ENCODE measurements at places on chromosomes 16 and 17.

DNA sequence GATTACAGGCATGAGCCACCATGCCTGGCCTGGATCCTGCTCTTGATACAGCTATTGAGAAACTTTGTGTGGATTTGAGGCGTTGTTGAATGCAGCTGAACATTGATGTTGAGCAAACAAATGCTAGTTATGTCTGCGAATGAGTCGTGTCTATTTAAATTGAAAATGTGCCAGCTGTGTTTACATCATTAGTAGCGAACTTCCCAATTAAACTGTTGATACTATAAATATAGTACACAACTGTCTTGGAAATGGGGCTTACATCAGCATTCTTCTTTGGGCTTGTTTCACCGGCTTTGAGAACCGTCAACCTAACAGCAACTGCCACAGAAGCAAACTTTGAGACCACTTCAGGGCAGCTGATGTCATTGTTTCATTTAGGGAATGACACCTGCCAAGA, 251.9 kb downstream of the RBFOX1 start:
- H3K36me3 ChIP-seq: no peaks in the 10 kb centered on the region
- no peaks in the 10 kb centered on the region for H3K27me3 ChIP-seq
- H3K27ac ChIP-seq: no peak overlapping the region
- H3K4me1 ChIP-seq: no peaks in the 10 kb centered on the region
- DNase-seq: no peak

- H3K27ac ChIP-seq: peak overlapping the region; percentile 17
- no peaks in the 10 kb centered on the region for H3K36me3 ChIP-seq
- peaks cover 19% of the 10 kb centered on the region for H3K4me1 ChIP-seq
- H3K4me3 ChIP-seq: peak overlapping the region; percentile 74
- peaks cover 2% of the 10 kb centered on the region for H3K27me3 ChIP-seq
- DNase-seq: no peak
These were observed 996 bp upstream of the CPNE2 start for GRCh38 chr16:57091200-57091974.

GRCh38 chr17:16215273-16215964, at the start of gene NCOR1:
Gene NCOR1, minus strand, starts transcription at chr17:16215534. Its CDS starts 20,965 bp downstream, at chr17:16194569.
- peak within 1 kb of the TSS; percentile 90 for H3K27ac ChIP-seq
- H3K36me3 ChIP-seq: no peaks in the 10 kb centered on the region
- H3K27me3 ChIP-seq: no peaks in the 10 kb centered on the region
- H3K4me1 ChIP-seq: peaks cover 49% of the 10 kb centered on the region
- DNase-seq: peak; percentile 98

DNA sequence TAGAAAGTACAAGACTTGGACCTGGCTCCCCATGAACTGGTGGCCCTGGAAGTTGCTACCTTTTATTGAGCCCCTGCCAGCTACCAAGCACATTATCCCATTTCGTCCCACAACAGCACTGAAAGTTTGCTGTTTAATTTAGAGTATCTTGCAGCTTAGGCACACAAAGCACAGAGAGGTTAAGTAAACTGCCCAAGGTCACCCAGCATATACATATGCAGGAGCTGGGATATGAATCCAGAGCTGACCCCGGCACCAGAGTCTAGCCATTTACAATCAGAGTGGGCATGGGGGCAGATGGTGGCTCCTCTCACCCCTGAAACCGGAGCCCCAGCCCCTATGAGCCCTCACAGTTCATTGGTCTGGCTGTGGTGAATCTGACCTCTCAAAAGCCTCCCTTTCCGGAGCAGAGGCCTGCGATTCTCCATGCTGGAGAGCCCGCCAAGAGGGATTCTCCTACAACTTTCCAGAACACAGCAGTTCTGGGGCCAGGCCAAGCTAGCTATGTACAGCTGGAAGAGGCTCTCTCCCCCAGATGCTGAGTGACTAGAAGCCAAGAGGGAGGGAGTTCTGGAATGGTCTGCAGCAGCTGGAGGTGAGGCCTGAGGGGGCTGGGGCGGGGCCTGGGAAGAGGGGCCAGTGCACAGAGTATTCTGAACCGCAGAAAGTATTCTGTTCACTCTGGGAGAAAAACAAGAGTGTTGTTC, 58.3 kb downstream of the SREBF1 start:
- H3K27ac ChIP-seq: peak overlapping the region; percentile 69
- no peaks in the 10 kb centered on the region for H3K36me3 ChIP-seq
- no peak overlapping the region for H3K4me3 ChIP-seq
- DNase-seq: no peak
- H3K4me1 ChIP-seq: peaks cover 31% of the 10 kb centered on the region
- H3K27me3 ChIP-seq: no peaks in the 10 kb centered on the region

DNA sequence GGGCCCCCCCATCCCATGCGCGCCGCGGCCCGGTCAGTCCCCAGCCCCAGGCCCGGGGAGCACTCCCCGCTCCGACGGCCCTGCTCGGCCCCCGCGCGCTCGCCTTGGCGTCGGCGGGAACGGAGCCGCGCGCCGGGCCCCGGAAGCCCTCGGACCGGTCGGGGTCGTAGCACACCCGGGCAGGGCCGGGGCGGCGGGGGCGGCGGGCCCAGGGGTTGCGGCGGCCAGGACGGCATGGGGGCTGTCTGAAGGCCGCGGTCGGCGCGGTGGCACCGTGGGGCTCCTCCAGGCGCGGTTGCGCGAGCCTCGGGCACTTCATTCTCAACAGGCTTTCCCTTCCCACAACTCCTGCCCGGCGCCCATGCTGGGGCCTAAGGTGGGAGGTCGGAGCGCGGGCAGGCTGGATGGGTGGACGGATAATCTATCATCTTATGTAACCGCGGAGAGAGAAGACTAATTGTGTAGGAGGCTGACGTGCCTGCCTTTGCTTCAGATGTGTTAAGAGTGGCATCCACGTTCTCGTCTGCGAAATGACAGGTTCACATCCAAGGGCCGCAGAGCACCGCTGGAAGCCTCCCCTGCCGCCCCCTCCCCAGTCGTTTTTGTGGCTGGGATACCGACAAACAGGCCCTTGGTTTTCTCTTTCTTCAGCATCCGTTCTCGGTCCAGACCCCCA, 708 bp downstream of the BAIAP2 start:
- no peaks in the 10 kb centered on the region for H3K27me3 ChIP-seq
- DNase-seq: no peak
- peak overlapping the region; percentile 76 for H3K27ac ChIP-seq
- peak overlapping the region; percentile 85 for H3K4me3 ChIP-seq
- no peaks in the 10 kb centered on the region for H3K36me3 ChIP-seq

- DNase-seq: no peak
- peaks cover 32% of the 10 kb centered on the region for H3K27me3 ChIP-seq
- no peak overlapping the region for H3K4me3 ChIP-seq
- H3K36me3 ChIP-seq: no peaks in the 10 kb centered on the region
These were observed 13.0 kb downstream of the UNC45B start for GRCh38 chr17:35160354-35161201.

- no peaks in the 10 kb centered on the region for H3K4me1 ChIP-seq
- no peaks in the 10 kb centered on the region for H3K36me3 ChIP-seq
- no peak for DNase-seq
- H3K4me3 ChIP-seq: no peak overlapping the region
These were observed 112.6 kb upstream of the IRX5 start for GRCh38 chr16:54817940-54818574.

- H3K4me1 ChIP-seq: no peaks in the 10 kb centered on the region
- no peak for DNase-seq
- no peak overlapping the region for H3K4me3 ChIP-seq
- H3K27me3 ChIP-seq: no peaks in the 10 kb centered on the region
- H3K27ac ChIP-seq: no peak overlapping the region
These were observed 523.0 kb upstream of the CA10 start for GRCh38 chr17:52681480-52681879.

- H3K36me3 ChIP-seq: peaks cover 2% of the 10 kb centered on the region
- H3K4me3 ChIP-seq: no peak overlapping the region
- no peak for DNase-seq
These were observed 3.4 kb downstream of the DHX58 start for GRCh38 chr17:42109086-42109485.

- peak overlapping the region; percentile 88 for H3K4me3 ChIP-seq
- H3K36me3 ChIP-seq: no peaks in the 10 kb centered on the region
- H3K27me3 ChIP-seq: no peaks in the 10 kb centered on the region
- peaks cover 33% of the 10 kb centered on the region for H3K4me1 ChIP-seq
- DNase-seq: no peak
- no peak overlapping the region for H3K27ac ChIP-seq
These were observed 33.0 kb downstream of the DCAKD start for GRCh38 chr17:45018514-45018847.

DNA sequence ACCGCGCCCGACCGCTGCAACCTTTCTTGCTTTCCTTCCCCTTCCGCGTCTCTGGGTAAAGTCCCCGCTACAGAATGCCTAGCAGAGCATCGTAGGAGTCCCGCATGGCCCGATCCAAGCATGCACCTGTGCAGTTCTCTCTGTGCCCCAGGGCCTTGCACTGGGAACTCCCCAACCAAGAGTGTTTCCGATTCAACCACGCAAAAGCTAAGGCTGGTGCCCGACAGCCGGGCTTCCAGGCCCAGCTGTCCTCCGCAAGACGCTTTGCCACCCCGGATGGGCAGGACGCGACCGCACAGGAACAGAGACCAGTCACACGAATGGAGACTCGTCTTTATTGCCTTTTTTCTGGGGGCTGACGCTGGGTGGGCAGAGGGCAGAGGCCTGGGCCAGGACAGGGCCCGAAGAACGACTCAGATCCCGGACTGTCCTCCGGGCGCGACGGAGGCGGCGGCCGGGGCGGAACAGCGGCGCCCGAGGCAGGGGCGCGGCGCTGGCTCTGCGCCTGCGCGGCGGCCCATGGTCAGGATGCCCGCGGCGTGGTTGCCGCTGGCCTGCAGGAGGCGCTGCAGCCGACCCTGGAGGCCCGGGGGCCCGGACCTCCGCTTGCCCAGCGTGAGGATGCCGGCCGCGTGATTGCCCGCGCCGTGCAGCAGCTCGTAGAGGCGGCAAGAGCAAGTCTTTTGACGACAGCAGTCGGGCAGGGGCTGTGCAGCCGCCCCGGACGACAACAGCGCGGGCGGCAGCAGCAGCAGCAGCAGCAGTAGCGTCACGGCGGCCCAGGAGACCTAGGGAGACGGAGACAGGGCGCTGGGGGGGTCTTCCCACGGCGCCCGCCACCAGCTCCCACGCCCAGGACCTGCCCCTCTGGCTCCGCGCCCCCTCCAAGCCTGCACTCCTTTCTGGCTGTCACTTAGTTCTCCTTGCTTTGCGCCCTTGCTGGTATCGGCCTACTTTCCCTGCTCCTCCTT, 1.2 kb downstream of the HCRT start:
- peak overlapping the region; percentile 68 for H3K27ac ChIP-seq
- H3K36me3 ChIP-seq: no peaks in the 10 kb centered on the region
- peaks cover 15% of the 10 kb centered on the region for H3K4me1 ChIP-seq
- peaks cover 17% of the 10 kb centered on the region for H3K27me3 ChIP-seq
- peak overlapping the region; percentile 76 for H3K4me3 ChIP-seq

GRCh38 chr17:40181205-40181604, 3.9 kb downstream of the RAPGEFL1 start:
- peaks cover 3% of the 10 kb centered on the region for H3K36me3 ChIP-seq
- no peak overlapping the region for H3K27ac ChIP-seq
- peaks cover 21% of the 10 kb centered on the region for H3K4me1 ChIP-seq
- DNase-seq: no peak

- no peak overlapping the region for H3K4me3 ChIP-seq
- H3K27ac ChIP-seq: no peak overlapping the region
- H3K36me3 ChIP-seq: peaks cover 19% of the 10 kb centered on the region
- no peaks in the 10 kb centered on the region for H3K27me3 ChIP-seq
- DNase-seq: peak; percentile 84
- peaks cover 56% of the 10 kb centered on the region for H3K4me1 ChIP-seq
These were observed 69.6 kb downstream of the N4BP1 start for GRCh38 chr16:48540222-48540900.

DNA sequence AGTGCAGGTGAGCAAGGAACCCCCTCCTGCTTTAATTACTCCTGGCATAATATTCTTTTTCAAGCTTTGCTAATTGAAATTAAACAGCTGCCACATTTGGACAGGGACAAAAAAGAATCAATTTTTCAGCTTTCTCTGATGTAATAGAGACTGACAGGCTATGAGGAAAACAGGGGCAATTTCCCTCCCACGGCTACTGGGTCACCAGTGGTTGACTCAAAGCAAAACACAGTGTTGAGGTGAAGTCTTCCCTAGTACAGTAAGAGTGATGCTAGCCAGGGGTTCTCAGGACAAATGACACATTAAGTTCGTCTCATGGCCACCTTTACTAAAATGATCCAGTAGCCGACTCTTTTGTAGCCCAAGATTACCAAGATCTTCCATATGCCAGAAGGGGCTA, 38.6 kb upstream of the PMFBP1 start:
- DNase-seq: no peak
- H3K4me3 ChIP-seq: no peak overlapping the region
- no peaks in the 10 kb centered on the region for H3K27me3 ChIP-seq
- no peaks in the 10 kb centered on the region for H3K4me1 ChIP-seq
- no peak overlapping the region for H3K27ac ChIP-seq
- H3K36me3 ChIP-seq: peaks cover 8% of the 10 kb centered on the region

DNA sequence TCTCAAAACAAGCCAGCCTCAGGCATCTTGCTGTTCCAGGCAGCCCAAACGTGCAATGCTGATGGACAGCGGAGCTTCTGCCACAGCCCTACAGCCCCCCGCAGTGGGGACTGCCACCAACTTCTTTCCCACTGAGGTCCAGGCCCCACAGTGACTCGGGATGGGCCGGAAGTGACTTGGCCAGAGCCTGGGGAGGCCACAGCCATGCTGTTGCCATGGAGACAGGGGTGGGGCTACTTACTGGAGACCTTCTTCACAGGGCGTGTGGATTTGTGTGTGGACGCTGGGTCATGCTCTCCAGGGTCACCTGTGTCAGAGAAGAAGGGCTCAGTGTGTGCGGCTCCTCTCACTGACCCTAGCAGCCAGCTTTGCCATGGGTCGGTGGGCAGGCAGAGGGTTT, 15.0 kb downstream of the TRIM25 start:
- no peak for DNase-seq
- H3K4me1 ChIP-seq: peaks cover 13% of the 10 kb centered on the region
- no peak overlapping the region for H3K27ac ChIP-seq

DNA sequence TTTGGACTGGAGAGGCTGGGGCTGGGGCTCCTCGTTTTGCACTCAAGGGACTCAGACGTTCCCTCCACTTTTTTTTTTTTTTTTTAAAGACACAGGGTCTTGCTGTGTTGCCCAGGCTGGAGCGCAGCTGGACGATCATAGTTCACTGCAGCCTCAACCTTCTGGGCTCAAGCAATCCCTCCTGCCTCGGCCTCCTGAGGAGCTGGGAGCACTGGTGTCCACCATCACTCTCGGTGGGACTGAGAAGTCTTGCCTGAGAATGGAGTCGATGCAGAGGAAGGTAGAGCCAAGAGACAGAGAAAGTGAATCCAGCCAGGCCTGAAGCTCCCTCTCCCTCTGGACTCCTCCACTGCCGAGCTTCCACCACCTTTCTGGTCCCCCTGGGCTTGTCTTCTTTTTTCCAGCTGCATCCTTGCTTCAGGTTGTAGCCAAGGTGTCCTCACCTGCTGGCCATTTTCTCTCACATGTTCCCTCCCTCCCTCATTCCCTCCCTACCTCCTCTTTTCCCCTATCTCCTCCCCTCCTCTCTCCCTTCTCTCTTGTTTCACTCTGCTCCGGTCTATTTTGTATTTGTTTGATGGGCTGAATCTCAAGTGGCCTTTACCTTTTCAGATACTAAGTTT, 233.8 kb downstream of the SNX29 start:
- no peak for DNase-seq
- peaks cover 6% of the 10 kb centered on the region for H3K4me1 ChIP-seq
- no peaks in the 10 kb centered on the region for H3K36me3 ChIP-seq
- no peak overlapping the region for H3K27ac ChIP-seq
- H3K4me3 ChIP-seq: no peak overlapping the region
- H3K27me3 ChIP-seq: no peaks in the 10 kb centered on the region
